Activated CD8-positive, alpha-beta memory T cell treated with anti-CD3 and anti-CD28 coated beads for 1 hour (primary cell): ENCODE measurements at places on chromosomes 5 and 9.

- no peak for DNase-seq
Observed at GRCh38 chr9:35273591-35273990, 111.8 kb downstream of the UNC13B start.

- no peak for DNase-seq
Observed at GRCh38 chr9:14466429-14466818, 152.5 kb upstream of the NFIB start.

GRCh38 chr9:37309136-37309535, 113.4 kb upstream of the GRHPR start:
- DNase-seq: no peak

DNA sequence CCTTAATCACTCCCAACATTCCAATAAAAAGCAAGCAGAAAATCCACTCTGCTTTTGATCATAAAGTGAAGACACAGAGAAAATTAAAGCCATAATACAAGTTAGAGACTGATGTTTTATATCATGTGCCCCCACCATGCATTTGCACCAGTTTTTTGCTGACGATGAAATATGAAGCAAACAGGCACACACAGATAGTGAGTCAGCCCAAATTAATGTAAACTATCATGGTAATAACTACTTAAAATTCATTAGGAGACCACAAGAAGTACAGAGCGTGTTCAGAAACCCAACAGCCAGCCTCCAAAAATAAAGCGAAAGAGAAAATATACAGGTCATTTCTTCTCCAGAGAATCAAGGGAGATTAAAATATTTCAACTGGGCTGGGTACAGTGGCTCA, 46.4 kb upstream of the KDM4C start:
- no peak for DNase-seq

GRCh38 chr9:71767776-71768321, 464 bp downstream of the CEMIP2 start:
- no peak for DNase-seq

GRCh38 chr5:149588936-149589335, 7.6 kb downstream of the ARHGEF37 start:
- no peak for DNase-seq
